ENCODE measurements at places on chromosomes 6 and 20.

DNA sequence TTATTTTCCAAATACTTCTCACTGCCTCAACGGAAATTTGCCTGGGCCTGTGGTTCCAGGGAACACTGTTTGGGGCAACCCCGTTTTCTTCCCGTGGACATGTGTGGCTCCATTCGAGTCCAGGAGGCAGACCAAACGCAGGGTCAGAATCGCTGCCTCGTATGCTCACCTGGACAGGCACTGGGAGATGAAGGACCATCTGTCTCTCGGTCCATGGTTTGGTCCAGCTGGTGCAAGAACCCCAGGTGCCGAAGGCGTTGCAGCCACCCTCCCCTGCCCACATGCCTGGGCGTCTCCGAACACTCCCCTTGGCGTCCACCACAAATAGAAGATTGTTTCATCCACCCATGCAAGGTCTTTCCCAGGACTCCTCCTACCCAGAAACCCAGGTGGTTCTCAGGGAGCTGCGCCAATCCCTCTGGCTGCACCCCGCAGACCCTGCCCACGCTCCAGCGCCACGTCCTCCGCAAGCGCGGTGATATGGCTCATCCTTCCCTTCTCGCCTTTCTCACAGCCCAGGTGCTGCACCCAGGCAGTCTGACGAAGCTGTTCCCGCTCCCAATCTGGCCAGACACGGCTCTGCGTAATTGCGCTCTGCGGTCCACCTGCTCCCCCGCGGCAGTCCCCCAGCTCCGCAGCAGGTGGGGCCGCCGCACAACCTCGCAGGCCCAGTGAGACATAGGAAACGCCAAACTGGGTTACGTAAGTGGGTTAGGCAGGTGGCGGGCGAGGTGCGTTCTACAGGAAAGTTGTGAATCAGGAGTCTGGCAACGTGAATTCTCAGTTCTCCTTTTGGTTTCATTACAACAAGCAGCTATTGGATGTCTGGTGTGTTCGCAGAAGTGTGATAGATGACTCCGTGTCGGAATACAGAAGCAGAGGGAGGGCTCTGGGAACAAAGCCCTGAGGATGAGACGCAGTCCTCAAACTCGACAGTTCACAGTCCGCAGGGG, 146.2 kb upstream of the ECI2 start:
- DNase-seq: peak; percentile 9

GRCh38 chr20:35972462-35972861, 4.1 kb downstream of the CNBD2 start:
- DNase-seq: no peak

DNA sequence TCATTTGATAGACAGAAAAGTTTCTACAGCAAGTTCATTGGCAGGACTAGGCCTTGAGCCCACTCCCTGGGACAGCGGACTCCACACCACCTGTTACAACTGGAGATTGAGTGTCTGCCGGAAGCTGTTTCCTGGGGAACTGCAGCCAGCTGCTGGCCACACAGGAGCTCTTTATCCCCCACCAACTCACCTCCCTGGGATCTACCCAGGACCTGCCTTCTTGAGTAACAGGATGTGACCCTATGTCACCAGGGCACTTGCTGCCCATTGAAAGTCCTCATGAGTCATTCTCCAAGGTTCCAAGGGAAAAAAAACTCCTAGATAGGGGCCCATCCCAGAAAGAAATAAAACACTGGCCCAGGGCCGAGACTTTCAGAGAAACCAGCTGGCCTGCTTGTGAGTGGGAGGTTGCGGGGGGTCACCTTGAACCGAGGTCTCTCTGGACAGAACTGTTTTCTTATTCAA, 37.4 kb upstream of the SLC9A8 start:
- DNase-seq: peak; percentile 30

GRCh38 chr6:167162591-167162990, 4.8 kb upstream of the GPR31 start:
- DNase-seq: no peak
